ENCODE measurements at places on chromosomes 13 and 19.

GRCh38 chr13:94860981-94861407 is 148.6 kb upstream of the SOX21 start:
- DNase-seq = no peak

DNA sequence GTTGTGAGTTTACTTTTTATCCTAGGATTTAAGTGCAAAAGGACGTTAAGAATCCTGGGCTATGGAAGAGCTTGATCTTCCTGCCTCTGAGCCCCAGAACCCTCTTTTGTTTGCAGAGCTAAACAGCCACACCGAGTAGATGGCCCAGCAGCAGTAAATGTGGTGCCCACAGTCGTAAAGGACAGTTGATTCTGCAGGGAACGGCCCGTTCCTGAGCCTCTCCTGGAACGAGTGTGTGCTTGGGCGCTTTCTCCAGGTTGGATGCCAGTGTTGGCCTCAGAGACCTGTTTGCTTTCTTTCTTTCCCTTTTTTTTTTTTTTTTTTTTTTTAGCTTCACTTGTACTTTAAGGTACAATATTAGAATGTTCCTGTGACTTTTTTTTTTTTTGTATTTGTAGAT is 41.7 kb downstream of the SPATA13 start:
- no peak for DNase-seq

DNA sequence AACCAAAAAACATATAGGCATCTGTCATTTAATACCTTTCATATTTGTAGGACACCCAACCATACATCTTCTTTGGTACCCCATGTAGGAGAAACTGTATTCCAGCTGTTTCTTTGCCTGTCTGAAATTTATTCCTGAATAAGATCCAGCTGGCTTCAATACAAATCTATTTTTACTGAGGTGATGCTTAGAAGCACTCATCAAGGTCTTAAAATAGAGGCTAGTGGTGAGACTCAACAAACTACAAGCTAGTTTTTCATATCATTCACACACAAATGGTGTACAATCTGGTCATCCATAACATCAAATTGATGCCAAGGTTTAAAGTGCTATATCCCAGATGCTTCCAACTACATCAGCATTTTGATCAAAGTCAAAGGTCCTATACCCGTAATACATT is 1071.3 kb upstream of the MIR17HG start:
- no peak for DNase-seq

GRCh38 chr13:46278474-46278873 is 66.7 kb downstream of the LRRC63 start:
- DNase-seq = no peak

GRCh38 chr19:35978832-35979365 is 16.1 kb upstream of the SDHAF1 start:
- DNase-seq = no peak

- DNase-seq = no peak
Observed at GRCh38 chr13:39893808-39894207, 238.3 kb downstream of the COG6 start.

- DNase-seq = no peak
Observed at GRCh38 chr19:41936416-41936850, 8.2 kb upstream of the ERFL start.

DNA sequence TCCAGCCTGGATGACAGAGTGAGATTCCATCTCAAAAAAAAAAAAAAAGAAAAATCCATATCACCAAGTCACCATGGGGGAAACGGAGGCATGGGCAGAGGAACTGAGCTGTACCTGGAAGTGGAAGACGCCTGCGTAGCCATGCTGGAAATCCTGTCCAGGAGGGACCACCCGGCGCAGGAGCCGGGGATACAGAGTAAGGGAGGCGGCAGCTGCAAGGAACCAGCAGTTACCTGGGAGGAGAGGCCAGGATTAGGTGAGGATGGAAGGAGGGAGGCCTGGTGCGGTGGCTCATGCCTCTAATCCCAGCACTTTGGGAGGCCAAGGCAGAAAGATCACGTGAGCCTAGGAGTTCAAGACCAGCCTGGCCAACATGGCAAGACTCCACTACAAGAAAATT is 2.0 kb downstream of the CAPN12 start:
- no peak for DNase-seq

DNA sequence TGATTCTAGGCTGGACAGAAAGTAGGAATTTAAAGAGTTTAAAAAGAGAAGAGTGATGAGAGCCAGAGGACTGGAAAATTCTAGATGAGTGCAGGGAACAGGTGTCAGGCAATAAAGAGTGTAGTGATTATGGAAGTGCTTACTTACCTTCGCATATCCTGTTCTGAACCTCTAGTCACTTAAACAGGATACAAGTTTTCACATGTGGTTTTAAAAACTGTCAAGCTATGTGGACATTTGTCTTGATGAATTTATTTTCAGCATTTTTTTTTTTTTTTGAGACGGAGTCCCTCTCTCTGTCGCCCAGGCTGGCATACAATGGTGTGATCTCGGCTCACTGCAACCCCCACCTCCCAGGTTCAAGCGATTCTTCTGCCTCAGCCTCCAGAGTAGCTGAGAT is 34.3 kb upstream of the IL17D start:
- no peak for DNase-seq

DNA sequence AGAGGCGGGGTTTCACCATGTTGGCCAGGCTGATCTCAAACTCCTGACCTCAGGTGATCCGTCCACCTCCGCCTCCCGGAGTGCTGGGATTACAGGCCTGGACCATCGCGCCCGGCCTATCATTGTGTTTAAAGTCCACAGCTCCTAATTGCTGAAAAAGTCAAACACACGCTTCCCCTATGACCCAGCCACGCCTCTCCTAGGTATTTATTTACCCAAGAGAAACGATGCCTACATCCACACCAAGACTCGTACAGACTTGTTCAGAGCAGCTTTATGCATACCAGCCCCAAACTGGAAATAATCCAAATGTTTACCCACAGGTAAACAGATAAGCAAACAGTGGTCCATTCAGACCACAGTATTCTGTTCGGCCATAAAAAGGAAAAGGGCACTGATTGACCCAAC is 15.1 kb downstream of the ZNRF4 start:
- no peak for DNase-seq

DNA sequence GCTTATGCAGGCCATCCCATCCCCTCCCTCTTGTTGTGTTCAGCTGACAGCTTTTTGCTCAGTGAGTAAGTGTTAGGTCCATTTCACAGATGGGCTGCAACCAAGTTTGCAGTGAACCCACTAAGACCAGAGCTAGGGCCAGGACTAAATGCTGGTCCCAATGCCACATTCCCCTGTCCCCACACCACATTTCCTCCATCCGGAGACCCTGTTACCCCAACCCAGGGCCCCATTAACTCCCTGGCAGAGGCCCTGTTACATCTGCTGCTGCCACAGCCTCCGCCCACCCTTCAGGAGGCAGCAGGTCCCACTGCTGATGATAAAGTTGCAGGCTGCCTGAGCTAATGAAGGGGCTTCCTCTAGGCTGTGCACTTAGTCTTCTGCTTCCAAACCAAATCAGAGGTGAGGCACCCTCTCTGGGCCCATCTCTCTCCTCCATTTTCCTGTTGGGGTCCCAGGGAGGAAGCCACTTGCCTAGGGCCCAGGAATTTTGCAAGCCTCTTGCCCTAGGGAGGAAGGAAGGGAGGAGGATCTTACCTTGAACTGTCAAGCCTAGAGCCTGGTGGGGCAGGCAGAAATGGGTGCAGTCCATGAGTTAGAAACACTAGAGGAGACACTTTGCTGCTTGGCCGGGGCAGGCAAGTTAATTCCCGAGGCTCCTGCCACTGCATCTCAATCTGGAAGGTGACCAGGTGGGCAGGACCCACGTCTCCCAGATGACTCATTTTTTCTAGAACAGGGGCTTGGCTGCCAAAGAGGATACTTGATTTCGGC is 3.4 kb upstream of the USF2 start:
- no peak for DNase-seq

DNA sequence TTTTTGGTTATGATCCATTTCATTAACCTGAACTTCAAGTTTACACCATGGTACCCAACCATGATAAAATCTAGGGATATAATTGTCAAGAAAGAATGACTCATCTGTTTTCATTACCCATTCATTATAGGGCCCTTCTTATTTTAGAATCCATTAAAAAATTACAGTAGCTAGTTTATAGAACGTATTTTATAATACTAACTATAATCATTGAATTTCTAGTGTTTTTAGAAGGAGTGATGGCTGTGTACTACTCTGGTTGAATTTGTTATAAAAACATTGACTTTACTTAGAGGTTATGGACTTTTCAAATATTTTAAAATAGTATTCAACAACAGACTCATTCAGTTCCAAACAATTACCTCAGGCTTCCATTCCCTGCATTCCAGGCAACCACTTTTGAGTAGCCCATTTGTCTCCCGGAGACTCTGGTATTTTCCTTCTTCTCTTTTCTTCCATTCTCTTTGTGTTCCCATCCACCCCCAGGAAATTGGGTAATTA is 71.9 kb upstream of the KLF12 start:
- DNase-seq = no peak

DNA sequence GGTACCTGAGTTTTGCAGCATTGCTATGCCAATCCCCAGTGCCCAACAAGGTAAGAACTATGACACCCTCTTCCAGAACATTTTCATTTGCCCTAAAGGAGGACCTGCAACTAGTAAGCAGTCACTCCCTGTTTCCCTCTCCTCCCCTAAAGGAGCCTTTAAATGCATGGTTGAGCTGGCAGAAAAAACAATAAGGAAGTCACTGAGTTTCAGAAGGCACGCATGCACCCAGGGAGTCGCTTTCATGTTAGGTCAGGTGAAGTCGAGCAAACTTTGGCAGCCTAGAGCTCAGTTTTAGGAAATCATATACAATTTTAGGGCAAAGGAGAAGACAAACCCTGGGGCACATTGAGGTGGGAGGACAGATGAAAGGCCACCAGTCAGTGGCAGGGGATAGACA is 11.8 kb downstream of the NLRP11 start:
- DNase-seq = no peak

DNA sequence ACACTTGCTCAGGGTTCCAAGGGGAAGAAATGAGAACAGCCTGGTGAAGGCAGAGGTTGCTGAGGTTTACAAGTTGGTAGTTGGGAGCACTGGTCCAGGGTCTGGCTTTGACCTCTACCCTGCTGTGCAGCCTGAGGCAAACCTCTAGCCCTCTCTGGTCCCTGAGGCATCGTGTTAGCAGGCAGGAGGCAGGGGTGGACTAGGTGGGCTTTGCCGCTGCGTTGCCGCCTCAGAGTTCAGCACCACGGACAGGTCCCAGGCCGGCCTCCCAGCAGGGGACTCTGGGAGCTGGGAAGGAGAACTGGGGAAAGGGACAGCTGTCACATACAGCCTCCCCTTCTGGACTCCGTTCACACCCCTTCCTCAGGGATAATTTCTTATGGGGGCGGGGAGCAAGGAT is 3.1 kb downstream of the NCAN start:
- DNase-seq = no peak

DNA sequence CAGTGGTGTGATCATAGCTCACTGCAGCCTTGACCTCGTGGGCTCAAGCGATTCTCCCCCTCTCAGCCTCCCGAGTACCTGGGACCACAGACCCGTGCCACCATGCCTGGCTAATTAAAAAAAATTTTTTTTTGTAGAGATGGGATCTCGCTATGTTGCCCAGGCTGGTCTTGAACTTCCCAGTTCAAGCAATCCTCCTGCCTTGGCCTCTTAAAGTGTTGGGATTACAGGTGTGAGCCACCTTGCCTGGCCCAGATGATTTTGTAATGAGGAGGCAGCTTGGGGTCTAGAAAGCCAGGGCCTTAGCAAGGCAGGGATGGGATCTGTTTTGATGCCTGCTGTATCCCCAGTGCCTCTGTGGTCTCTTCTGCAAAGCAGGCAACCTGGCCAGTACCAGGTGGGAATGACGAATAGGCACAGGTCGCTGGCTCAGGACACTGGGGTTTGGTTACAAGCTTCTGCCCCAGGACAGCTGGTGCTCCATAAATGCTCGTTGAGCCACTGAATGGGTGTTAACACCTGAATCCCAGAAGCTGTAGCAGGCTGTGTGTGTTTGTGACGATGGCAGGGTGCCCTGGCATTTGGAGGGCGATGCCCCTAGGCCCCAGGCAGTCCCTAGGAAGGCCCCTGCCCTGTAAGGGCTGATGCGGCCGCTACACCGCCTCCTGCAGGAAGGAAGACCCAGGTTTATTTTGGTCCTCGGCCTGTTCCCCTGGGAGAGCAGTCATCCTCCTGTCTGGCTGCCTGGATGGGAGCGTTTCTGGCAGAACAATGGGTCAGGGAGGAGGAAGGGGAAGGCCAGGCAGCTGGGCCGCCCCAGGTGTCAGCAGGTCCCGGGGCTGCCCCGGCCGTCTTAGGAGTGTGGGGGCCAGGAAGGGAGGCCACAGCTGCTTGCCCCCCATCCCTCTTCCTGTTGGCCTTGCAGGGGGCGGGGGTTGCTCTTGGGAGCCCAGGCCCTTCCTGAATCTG is 8.6 kb downstream of the TNFAIP8L1 start:
- no peak for DNase-seq

GRCh38 chr19:40702337-40703012 is 12.0 kb upstream of the NUMBL start:
- no peak for DNase-seq

DNA sequence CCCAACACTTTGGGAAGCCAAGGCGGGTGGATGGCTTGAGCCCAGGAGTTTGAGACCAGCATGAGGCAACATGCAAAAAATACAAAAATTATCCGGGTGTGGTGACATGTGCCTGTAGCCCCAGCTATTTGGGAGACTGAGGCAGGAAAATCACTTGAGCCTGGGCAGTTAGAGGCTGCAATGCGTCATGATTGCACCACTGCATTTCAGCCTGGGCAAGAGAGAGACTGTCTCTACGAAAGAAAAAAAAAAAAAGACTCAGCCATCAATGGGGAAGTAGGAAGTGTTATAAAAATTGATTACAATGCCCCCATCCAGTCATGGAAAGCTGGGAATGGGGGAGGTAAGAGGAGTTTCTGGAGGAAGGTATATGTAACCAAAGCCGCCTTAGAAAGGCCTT is 5.4 kb downstream of the TYK2 start:
- DNase-seq = no peak

DNA sequence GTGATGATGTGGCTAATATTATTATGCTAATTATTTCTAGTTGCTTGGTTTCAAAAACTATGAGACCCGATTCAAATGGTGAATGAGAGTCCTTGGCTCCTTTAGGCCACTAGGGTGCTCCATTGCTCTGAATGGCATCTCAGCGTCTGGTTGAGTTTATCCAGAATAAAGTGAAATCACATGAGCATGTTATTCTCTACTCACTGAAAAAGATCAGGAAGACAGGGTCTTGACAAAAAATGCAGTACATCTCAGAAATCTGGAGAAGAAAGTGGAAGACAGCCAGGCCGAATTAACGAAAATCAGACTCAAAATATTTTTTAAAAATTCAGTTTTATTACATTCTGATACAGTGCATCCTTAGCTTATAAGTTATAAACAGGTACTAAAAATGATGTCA is 516.2 kb downstream of the MYO16 start:
- no peak for DNase-seq

GRCh38 chr13:25776722-25777121 is 275.1 kb downstream of the SHISA2 start:
- no peak for DNase-seq

GRCh38 chr13:66972659-66973058 is 257.5 kb downstream of the PCDH9 start:
- DNase-seq = no peak
